Effector CD8-positive, alpha-beta T cell (primary cell): ENCODE measurements at places on chromosomes 7 and 10.

- DNase-seq, result no peak
These were observed 41.9 kb upstream of the TPST1 start for GRCh38 chr7:66163186-66163610.

GRCh38 chr10:121112579-121113384 is 261.6 kb downstream of the WDR11 start:
- no peak for DNase-seq

DNA sequence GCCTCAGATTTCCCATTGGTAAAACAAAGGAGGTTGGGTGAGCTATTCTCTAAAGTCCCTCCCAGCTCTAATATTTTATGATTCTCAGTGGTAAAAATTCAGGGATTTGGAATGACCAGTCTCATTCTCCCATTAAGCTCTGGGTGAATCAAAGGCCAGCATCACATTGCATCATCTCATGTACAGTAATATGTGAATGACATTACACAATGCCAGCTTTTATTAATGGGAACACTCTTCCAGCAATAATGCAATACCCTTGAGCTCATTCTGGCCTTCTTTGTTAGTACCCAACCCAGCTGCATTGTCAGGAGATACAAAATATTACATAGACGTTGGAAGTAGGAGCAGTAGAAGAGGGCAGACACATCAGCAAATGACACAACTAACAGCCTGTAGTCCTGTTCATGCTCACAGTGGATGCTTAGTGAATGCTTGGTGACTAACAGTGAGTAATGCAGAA is 100.0 kb upstream of the EGR2 start:
- no peak for DNase-seq

GRCh38 chr10:95279042-95279820 is 11.6 kb downstream of the PDLIM1 start:
- no peak for DNase-seq

DNA sequence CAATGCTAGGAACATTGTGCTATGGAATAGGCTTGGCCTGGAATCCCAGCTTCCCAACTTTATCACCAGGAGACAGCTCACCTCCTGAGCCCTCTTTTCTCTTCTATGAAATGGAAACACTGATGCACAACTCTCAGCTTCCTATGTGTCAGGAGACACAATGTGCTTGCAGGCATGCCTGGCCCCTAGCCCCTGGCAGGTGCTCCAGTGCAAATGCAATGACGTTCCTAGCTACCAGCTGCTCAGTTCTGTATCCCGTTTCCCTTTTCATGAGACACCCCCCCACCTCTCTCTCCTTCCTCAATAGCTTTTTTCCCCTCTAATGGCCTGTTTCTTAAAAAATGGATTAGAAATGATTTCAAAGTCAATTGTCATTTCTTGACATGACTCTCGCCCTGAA is 30.7 kb downstream of the HABP2 start:
- DNase-seq, result no peak

- DNase-seq, result no peak
These were observed 7.1 kb upstream of the MKX start for GRCh38 chr10:27752673-27753237.

- DNase-seq, result no peak
These were observed 53.0 kb upstream of the INSIG1 start for GRCh38 chr7:155244675-155245074.

- no peak for DNase-seq
These were observed 24.7 kb upstream of the MSMB start for GRCh38 chr10:46070749-46071148.

DNA sequence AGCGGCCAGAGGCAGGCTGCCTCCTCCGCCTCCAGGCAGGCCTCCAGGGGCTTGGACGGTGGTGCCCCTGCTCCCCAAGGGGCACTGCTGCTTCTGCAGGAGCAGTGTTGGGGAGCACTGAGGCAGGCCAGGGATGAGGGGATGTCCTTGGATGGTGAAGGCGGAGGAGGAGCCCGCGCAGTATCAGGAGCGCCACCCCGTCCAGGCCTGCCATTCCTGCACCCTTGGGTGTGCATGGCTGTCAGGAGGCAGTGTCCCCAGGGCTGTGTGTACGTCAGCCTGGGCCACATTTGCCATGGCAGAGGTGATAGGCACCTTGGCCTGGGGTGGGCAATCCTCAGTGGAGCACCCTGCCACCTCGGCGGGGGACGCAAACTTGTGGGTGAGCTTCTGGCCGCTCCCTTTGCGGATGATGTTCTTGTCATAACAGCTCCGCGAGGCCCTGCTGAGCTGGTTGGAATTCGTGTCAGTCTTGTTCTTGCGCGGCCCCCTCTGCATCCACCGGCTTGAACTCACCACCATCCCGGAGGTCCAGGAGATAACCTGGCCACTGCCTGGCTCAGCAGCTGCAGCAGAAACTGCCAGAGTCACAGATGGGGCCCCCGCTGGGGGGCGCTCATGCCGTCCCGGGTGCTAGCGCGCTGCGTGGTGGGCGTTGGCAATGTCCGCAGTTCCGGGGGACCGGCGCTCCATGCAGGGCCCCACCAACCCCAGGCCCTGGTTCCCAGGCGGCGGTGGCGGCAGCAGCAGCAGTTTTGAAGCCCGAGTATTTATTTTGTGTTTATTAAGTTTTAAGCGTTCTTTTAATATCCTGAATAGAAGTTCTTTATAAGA is 182.3 kb upstream of the ADCY1 start:
- DNase-seq, result no peak

GRCh38 chr10:80477813-80478212 is 23.7 kb downstream of the TSPAN14 start:
- no peak for DNase-seq

DNA sequence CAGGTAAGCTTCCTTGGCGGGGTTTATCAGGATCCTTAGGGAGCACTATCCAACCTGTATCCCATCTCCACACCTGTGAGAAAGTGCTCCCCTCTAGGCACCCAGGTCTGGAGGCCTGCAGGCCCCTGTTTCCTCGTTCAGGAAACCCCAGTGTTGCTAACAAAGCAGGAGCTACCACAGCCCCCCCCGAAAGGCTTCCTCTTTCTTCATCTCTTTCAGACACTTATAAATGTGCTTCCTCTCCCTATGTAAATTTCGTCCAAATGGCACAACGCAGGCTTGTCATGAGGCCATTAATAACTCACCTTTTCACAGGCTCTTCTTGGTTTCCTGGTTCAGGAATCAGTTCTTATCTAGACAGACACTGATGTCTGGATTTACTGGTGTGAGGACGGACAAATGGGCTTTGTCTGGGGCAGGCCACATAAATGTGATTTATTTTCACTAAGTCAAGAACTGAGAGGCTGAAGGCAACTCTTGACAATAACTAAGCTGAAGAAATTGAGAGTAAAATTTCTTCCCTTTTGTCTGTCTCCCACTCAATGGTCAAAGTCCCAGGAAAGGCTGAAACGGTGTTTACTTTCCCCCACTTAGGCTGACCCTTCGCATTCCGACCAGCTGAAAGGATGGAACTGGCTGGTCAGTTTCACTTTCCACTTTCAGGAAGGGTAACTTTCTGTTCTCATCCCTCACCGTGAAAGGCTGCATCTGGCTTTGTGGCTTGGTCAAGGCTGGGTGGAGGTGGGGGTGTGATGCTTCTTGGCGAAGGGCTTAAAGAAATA is 46.8 kb downstream of the PIK3AP1 start:
- no peak for DNase-seq

DNA sequence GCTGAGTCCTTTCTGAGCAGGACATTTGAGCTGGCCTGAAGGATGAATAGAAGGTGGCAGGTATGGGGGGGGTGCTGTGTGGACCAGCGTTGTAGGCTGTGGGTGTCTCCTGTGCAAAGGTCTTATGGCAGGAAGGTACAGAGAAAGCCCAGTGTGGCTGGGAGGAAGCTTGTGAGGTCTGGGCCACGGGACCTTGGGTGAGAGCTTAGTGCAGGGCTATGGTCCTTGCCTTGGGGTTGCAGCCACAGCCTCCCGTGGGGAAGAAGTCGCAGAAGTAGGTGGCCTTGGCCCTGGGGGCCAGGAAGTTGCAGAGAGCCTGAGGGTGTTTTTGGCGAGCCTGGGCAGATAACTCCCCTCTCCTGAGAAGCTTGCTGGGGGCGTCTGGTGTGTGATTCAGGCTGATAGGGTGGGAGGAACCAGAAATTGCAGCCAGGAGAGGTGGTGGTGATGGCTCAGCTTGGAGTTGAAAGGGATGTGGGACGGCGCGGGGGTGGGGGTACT is 172.0 kb upstream of the TNRC18 start:
- no peak for DNase-seq

GRCh38 chr10:50621968-50622705 is 1.6 kb downstream of the SGMS1 start:
- DNase-seq, result peak; percentile 59
